ENCODE measurements at places on chromosomes 3 and 15.

GRCh38 chr3:128424508-128425069 lies 42.1 kb downstream of the DNAJB8 start:
- DNase-seq: no peak

DNA sequence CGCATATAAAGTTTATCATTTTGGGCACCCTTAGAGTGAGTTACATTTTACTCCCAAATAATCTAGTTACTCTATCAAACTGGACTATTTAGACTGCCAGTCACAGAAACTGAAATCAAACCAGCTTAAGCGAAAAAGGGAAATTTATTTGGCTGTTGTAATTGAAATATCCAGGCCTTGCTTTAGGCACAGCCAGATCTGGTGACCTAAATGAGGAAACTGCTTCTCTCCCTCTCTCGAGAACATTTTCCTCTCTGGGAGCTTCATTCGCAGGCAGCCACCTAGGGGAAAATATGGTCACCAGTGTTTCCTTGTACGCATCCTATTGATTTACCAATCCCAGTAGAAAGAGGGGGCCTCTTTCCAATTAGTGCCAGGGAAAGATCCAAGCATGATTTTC lies 175.3 kb upstream of the MITF start:
- no peak for DNase-seq

- no peak for DNase-seq
These were observed 39.9 kb downstream of the SMAD3 start for GRCh38 chr15:67105065-67105951.

DNA sequence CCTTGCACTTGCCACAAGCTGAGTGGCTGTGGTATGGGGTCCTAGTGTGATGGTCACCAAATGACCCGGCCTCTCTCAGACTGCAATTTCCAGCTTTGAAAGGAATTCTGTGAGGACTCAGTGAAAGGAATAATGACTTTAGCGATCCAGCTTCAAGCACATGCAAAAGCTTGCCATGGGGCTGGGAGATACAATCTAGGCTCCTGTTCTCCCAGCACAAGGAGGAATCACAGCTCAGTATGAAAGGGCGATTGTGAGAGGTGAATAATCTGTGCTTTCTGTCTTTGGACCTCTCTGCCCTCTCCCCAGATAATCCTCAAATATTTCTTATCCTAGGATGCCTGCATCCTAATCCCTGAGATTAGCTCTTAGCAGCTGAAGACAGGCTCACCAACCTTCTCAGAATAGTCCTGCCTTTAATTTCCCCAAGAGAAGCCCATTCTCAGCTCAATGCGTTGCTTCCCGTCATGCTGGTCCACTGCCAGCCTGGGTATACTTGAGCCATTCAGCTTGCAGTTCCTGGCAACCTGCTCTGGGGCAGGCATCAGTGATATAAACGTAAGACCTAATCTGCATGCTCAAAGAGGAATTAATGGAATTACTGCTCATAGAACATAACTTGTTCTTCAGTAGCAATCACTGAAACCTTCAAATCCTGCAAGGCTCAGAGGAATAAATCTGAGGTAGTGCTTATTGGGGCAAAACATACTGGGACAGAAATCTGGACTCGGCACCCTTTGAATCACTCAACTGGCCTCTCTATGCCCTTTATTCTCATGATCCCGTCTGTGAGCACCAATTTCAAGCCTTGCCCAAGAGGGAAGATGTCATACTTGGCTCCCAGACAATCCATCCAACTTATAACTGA lies 15.1 kb downstream of the TLNRD1 start:
- no peak for DNase-seq

DNA sequence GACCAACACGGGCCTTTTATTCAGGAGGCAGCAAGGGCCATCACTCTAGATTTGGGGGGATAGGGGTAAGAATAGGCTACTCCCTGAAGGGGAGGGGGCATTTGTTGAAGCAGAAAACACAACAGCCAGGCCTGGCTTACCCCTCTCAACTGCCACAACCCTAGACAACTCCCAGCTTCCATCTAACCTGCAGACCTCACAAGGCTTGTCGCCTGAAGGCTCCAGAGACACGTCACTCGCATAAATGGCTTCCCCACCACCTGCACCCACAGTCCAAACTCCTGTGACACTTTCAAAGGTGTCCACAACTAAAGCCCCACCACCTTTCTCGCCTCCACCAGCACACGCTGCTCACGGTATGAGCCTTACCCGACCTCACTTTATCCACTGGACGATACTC lies 14.9 kb downstream of the POLG start:
- no peak for DNase-seq

GRCh38 chr15:80822676-80823075 lies 43.5 kb downstream of the CEMIP start:
- no peak for DNase-seq

DNA sequence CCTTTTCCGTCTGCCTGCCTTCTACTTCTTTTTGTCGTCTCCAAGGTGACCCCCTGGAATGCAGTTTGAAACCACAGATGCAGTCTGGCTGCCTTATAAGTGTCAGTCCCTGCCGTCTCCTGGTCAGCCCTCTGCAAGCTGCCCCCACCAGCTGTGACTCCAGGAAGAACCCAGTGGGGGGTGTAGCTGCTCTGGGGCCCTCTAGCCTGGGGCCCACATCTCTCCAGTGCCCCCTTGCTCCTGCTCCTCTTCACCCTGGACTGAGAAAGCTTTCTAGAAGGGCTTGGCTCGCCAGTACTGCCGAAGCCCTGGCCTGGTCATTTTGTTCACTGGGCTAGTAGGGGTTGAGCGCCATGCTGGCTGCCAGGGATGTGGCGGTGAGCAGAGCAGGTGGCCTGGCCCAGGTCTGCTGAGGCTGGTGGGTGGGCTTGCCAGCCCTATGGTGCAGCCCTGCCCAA lies 21.3 kb downstream of the SYNM start:
- no peak for DNase-seq

DNA sequence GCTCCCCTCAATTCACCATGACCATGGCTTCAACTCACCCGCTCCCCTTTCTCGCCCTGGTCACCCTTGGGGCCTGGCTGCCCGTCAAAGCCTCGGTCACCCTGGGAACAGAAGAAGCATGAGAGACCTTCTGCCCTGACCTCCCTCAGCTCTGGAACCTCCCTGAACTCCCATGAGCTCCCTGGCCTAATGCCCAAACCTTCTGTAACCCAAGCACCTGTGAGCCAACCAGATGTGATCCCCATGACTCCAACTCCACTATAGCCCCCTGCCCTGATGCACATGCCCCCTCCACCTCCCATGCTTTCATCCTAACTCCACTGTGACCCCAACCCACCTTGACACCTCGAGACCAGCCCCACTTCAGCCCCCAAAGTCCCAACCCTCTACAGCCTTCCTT lies 3.5 kb upstream of the UCN2 start:
- DNase-seq: no peak

DNA sequence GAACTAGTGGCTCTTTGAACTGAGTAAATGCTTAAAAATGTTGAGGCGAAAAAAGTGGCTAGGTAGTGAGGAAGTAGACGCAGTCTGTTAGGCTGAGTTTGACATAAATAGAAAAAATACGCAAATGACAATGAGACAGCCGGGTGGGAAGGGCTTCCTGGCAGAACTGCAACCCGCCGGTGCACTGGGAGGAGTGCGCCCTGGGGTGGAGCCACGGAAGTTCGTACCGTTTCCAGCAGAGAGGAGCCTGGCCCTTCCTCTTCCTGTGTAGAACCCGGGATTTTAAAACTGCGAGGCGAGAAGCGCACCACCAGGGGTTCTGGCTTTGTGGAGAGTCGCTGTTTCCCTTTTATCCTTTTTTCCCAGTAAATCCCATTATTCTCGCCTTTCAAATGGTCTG lies 602.6 kb downstream of the PYDC2 start:
- no peak for DNase-seq

DNA sequence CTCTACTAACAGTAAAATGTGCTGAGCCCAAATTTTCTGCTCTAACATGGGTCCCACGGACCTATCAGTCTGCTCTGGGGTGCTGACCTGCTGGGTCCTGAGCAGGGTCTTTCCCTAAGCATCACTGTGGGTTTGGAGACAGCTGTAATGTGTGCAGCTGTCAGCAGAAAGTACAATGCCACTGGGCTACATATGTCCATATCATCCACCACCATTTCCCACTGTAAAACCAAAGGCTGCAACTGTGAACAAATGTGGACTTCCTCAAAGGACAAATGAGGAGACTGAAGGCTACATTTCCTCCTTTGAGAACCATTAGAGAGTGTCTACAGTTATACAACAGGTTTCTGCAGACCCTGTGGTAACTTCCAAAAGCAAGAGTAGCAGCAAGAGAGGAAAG lies 33.8 kb upstream of the IP6K2 start:
- no peak for DNase-seq

DNA sequence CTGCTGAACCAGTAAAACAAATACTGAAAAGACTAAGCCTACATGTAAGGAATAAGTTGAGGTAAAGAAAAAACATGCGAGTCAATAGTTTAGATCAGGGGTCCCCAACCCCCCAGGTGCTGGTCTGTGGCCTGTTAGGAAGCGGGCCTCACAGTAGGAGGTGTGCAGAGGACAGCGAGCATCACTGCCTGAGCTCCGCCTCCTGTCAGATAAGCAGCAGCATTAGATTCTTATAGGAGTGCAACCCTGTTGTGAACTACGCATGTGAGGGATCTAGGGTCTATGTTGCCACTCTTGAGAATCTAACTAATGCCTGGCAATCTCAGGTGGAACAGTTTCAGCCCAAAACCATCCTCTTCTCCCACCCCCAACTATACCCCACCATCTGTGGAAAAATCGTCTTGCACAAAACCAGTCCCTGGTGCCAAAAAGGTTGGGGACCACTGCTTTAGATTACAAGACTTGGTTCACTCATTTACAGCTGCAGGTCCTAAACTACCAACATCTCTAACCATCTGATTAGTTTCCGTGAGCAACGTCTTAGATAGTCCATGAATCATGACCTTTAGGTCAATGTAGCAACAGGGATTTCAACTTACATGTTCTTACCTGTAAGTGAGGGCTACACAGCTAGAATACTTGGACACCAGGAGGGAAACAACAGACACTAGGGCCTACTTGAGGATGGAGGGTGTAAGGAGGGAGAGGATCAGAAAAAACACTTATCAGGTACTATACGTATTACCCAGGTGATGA lies 66.7 kb downstream of the TRANK1 start:
- DNase-seq: no peak

GRCh38 chr3:76199382-76199781 lies 414.0 kb upstream of the ZNF717 start:
- DNase-seq: no peak

DNA sequence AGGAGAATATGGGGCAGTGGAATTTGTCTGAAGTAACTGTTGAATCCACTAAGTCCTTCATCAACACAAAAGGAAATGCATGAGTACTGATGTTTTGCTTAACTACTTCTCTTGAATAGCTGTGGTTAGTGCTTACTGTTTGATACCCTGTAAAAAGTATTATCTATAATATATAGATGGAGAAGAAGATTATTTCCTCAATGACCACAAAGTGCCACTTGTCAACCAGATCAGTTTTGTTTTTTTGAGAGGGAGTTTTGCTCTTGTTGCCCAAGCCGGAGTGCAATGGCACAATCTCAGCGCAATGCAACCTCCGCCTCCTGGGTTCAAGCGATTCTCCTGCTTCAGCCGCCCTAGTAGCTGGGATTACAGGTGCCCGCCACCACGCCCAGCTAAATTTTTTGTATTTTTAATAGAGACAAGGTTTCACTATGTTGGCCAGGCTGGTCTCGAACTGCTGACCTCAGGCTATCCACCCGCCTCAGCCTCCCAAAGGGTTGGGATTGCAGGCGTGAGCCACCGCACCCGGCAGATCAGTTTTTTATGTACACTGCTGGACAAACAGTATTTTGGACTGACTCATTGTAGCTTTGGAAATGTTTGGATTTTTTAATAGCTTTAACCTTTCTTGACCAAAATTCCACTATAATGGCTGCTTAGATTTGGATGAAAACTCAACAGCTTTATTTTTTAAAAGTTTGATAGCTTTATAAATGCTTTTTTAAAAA lies 1.5 kb upstream of the RPLP1 start:
- no peak for DNase-seq

- peak; percentile 23 for DNase-seq
These were observed 5.8 kb upstream of the TOPAZ1 start for GRCh38 chr3:44235604-44236484.

- DNase-seq: no peak
These were observed 5.1 kb downstream of the FAM43A start for GRCh38 chr3:194690501-194691372.

GRCh38 chr3:138457863-138458735 lies 23.7 kb downstream of the ESYT3 start:
- DNase-seq: no peak

DNA sequence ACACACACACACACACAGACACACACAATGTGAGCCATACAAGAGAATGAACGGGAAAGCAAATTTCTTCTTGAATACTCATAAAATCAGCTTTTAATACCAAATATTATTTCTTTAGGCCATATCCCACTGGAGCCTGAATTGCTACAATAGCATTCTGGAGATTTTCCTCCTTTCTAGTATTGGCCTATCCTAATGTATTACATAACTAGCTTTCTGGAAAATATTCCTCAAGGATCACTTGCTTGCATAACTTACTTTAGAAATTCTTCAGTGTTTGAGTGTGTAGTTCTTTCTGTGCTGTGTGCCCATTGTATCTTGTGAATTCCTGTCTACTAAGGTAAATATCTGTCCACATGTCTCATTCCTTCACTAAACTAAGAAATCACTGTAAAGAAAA lies 351.0 kb upstream of the MCTP2 start:
- DNase-seq: no peak

GRCh38 chr3:24272875-24273274 lies 221.8 kb downstream of the THRB start:
- no peak for DNase-seq

DNA sequence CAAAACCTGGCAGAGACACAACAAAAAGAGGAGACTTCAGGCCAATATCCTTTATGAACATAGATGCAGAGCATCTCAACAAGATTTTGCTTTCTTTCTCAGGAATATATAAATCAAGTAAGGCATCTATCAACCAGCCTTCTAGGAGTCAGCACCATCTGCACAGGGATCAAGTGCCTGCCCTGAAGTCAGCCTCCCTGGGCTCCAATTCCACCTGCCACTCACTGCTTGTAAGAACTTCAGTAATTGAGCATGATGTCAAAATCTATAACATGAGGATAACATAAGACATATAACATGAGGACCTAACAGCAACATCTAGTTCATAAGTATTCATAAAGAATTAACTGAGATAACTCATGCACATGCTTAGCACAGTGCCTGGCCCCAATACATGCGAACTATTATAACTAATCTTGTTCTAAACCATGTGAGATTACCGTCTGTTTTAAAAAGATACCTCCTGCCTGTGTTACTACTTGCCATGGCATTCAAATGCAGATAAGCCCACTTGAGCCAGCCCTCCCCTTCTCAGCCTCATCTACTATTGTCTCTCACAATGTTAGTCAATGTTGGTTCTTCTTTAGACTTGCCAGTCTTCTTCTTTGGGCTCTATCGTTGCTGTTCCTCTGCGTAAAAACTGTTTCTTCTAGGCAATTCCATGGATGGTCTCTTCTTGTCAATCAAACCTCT lies 91.6 kb downstream of the PLD1 start:
- DNase-seq: no peak

DNA sequence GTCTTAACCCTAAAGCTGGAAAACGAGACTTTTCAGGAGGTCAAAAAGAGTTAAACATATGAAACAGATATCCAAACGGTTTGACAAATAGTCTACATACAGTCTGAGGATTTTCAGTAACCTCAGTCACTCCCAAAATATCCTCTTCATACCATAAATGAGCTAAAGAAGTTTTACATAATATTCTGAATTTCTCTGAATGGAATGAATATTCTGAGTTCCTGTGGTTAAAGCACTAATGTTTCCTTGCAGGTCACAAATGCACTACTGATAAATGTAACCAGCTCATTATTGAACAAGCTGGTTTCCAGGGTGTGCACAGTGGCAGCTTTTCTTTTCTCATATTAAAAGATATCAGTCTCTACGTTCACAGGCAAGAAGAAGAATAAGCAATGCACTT lies 137.4 kb upstream of the POU1F1 start:
- DNase-seq: no peak

- peak; percentile 57 for DNase-seq
These were observed 578 bp downstream of the LACTB start for GRCh38 chr15:63122002-63122875.

Measured in stimulated activated CD4-positive, alpha-beta T cell treated with anti-CD3 and anti-CD28 coated beads, Interleukin-12 subunit alpha, Interleukin-12 subunit beta, amount 100 ng/mL, for 24 hours (primary cell).